ENCODE measurements at places on chromosomes 13 and 19. TPM values are rescaled to one million over a fixed set of nuclear protein-coding genes. Genes with fewer than 3 reads are reported as not detected.

PLK5 gene
- total RNA-seq = not detected

CLEC4G gene
- total RNA-seq = not detected

NLRP11 gene
- total RNA-seq = not detected

PRSS57 gene
- 0.17 TPM for total RNA-seq

CAB39L gene
- total RNA-seq = 18.2 TPM

PSG11 gene
- total RNA-seq = not detected
